ENCODE measurements at places on chromosomes 5 and 9.

GRCh38 chr5:6396836-6397535, 18.6 kb upstream of the MED10 start:
- DNase-seq, result no peak

DNA sequence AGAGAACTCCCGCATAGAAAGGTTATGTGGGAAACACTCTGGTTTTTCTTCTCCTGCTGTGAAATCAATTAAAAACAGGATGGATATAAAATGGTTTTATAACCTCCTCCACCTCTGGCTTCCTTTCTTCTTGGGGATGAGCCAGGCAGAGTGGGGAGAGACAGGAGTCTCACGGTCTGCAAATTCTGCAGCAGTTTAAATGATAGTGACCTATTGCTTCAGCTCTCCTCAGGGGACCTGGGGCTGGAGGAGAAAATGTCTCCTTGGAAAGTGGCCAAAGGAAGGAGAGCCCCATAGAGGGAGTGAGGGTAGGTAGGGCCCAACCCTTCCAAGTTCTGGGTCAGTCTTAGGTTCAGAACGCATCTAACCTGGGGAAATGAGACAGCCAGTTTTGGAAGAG, 118.8 kb downstream of the MTX3 start:
- no peak for DNase-seq

DNA sequence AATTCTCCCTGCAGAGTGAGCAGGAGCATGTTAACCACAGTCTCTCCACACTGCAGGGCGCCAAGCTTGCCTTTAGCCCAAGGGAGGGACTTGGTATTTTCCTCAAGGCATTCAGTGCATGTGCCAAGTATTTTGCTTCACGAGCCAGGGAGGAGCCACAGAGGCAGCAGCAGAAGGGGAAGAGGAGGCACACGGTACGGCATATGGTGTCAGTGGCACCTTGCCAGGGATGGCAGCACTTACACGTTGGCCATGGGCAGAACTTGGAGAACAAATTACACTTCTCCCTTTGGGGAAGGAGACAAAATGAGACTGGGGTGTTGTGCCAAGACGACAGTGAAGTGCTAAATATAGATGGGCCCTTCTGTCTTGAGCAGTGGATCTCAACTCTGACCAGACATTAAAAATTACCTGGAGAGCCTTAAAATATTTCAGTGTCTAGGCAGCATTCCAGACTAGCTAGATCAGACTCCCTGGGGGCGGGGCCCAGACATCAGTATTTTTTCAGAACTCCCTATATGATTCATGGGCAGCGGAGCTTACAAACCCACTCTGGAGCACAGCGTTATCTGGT, 155.8 kb downstream of the DRD1 start:
- no peak for DNase-seq

GRCh38 chr5:125409234-125409860, 662.9 kb upstream of the ZNF608 start:
- no peak for DNase-seq

GRCh38 chr9:106875529-106875928, 12.6 kb downstream of the ZNF462 start:
- no peak for DNase-seq

GRCh38 chr5:121962958-121963357, 1.2 kb downstream of the SRFBP1 start:
- DNase-seq, result no peak

DNA sequence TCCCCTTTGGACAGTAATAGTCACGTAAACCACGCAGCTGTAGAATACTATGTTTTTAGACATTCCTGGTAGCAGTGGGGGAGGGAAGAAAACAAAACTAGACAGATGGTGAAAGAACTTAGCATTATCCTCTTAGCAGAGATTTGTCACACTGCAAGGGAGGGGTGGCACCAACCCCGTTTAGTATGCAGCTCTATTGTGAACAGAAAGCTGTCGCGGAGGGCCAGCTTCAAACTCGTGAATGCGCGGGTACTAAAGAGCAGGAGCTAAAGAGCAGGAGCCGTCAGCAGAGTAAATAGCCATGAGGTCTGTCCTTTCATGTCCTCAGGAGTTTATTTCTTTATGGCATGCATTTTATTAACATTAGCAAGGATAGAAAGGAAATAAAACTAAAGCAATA, 141.9 kb upstream of the SLC12A2 start:
- DNase-seq, result no peak

All from activated CD4-positive, alpha-beta T cell treated with anti-CD3 and anti-CD28 coated beads, Interleukin-2, amount 50 U/mL, for 24 hours (primary cell).